LNCaP clone FGC (cell line): ENCODE measurements at places on chromosomes 5 and 9.

DNA sequence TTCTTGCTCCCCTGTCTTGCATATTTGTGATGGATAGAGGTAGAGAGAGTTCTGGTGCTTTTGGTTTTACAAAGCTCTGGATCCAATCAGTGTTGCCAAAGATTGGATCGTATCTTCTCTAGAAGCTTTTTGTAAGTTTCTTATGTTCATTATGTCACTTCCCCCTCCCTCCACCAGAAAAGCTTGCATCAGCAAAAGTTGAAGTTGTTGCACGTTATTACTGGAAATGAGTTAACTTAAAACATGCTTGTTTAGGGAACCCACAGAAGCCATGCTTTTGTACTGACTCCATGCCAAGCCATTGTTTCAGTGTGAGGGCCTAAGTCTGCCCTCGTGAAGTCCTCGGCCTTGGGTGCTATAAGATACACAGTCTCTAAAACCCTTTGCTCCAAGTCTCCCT is 186.5 kb downstream of the ERCC6L2 start:
- DNase-seq, result no peak

GRCh38 chr5:179319741-179320281 is 25.4 kb downstream of the ADAMTS2 start:
- DNase-seq, result no peak

- no peak for DNase-seq
Observed at GRCh38 chr9:108621991-108622855, 233.6 kb downstream of the ACTL7B start.

- DNase-seq, result no peak
Observed at GRCh38 chr5:119343766-119344165, 12.1 kb upstream of the TNFAIP8 start.

- no peak for DNase-seq
Observed at GRCh38 chr9:87792831-87793288, 66.9 kb downstream of the CTSL start.

DNA sequence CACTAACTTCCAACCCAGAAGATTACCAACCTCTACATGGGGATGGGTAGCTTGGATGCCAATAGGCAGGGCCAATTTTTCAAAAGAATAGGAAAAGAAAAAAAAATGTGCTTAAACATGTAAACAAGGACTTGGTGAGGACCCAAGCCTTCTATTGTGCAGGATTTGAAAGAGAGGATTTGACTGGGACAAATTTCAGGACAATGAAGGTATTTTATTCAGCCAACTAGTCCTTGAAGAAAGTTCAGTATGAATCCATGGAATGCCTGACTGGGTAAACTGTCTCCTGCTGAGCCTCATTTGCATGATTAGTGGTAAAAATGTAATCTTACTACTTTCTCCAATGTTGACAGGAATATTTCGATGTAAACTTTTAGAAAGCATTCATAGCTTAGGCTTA is 192.5 kb upstream of the RORB start:
- DNase-seq, result no peak

- no peak for DNase-seq
Observed at GRCh38 chr5:180769821-180770220, 30.0 kb upstream of the OR2Y1 start.

- DNase-seq, result no peak
Observed at GRCh38 chr5:26940994-26941393, 97.4 kb downstream of the CDH9 start.
